ENCODE measurements at places on chromosomes 12 and 14.
A peak's percentile ranks its signal among the peaks of the same experiment; 100 is the strongest.

- no peak for DNase-seq
Observed at GRCh38 chr12:16349131-16349460, 1.7 kb downstream of the MGST1 start.

GRCh38 chr12:128664501-128664900, 159.3 kb downstream of the SLC15A4 start:
- no peak for DNase-seq

DNA sequence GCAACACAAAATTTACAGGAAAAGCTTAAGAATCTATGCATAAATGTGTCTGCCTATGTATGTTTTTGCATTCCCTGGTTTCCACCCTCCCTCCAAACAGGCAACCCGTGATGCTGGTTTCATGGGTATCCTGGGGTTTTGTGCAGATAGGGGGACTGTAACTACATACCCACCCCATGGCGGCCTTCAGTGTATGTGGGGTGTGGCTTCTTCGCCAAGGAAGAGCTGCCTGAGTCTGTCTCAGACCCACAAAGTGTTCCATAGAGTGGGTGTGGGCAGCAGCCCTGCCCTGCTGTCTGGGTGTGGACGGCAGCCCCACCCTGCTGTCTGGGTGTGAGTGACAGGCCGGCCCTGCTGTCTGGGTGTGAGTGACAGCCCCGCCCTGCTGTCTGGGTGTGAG, 174.8 kb downstream of the ADGRD1 start:
- no peak for DNase-seq

GRCh38 chr12:53688134-53688533, 12.3 kb upstream of the ATP5MC2 start:
- no peak for DNase-seq

DNA sequence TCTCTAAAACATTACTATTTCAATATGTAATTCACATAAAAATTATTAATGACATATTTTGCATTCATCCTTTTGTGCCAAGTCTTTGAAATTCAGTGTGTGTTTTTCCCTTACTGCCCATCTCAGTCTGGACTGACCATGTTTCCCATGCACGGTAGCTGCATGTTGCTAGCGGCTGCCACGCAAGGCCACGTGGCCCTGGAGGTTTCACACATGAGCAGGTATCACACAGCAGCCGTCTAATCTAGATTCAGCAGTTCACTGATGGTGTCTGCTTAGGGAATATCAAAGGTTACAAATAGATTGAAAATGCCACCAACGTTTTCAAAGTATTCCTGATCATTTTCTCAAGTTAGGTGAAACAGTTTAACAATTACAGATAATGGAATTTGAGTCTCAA, 234.8 kb upstream of the FKBP4 start:
- no peak for DNase-seq

DNA sequence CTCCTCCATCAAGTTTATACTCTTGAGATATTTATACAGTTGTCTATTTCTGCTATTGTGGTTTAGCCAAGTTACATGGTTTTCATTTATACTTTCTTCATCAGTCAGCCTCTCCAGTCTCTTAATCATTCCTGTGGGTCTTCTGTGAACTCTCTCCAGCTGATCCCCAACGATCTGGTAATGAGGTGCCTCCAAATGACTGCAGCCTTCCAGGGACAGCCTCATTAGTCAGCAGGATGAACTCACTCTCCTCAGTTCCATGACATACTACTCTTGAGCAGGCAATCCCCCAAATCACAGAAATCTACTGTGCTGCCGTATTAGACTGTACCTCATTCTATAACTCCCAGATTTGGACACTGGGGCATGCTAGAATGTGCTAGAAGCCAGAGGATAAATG, 15.3 kb downstream of the AREL1 start:
- DNase-seq: no peak

DNA sequence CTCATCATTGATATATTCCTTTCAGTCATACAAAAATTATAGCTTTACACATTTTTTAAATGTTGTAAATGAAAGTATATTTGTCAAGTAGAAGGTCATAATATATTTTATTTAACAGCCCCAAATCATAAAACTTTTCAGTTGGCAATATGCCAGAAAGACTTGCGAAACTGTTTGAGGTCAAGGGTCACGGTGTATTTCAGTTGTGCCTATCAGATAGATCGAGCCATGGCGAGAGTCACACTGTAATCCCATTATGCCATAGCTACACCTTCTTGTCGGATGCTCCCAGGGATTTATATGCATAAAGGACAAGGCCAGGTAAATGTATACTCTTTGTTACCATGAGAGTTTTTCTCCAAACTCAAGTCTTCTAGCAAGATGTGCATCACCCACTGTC, 26.7 kb upstream of the G2E3 start:
- no peak for DNase-seq

DNA sequence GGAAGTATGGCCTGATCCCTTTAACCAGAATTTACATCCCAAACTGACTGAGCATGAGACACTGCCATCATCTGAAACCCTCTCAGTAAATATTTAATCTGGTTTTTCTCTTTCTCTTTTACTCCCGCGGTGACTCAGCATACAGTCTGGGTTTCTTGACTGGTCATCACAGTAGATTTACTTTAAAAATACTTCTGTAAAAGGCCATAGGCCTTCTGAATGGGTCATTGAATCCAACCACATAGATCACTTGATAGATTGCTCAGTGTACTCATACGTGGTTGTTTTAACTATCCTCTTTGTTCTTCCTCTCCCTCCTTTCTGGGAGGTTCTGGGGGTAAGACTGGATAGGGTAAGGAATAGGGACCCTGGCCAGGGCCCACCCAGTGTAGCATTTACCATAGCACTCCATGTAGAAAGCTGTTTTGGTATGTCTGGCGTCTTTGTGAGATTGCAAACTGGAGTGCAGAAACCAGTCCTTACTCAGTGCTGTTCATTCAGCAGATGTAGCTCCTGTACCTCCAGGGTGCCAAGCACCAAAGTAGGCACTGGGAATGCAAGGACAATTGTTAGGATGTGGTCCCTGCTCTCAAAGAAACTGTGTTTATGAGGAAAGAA, 165.7 kb downstream of the SRGAP1 start:
- no peak for DNase-seq

DNA sequence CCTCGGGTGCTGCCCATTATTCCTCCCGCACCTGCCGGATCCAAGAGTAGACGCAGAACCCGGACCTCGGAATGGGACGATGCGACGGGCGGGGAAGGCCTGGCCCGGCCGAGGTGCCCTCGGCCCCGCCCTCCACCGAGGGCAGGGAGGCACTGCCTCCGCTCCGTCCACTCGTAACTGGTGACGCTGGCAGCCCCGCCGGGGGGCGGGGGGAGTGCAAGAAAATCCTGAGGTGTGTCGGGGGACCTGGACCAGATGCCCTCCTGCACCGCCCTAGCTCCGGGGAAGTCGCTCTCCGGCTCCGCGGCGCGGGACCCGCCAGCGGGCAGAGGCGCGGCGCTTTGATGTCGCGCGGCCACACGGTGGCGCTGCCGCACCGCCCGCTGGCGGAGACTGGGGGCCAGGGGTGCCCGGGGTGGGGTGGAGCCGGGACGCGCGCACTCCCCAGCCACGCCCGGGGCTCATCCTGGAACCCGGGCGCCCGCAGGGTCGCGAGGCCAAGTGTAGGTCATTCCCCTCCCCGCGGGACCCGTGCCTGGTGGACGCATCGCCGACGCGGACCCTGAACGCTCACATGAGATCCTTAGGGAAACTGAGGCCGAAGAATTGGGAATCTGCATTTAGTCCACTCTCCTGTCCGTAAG, 202.8 kb downstream of the TTC8 start:
- DNase-seq: peak; percentile 41

GRCh38 chr14:76782885-76783566, 21.8 kb downstream of the VASH1 start:
- DNase-seq: no peak

DNA sequence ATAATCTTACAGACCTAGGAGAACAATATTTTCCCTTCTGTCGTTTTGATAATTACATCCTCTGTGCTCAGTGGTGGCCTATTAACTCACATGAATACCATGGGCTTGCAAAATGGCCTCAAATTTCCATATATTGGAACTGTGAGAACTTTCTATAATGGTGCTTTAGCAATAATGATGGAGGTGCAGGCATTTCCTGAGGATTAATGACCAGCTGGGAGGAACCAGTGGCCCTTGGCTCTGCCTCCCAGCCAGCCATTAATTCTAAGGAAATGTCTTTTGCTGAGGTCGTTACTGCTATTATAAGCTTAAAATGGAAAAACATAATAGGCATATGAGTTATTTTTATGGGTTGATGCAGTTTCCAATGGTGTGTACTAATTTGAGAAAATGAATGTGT, 33.6 kb downstream of the HMGA2 start:
- DNase-seq: no peak

- no peak for DNase-seq
Observed at GRCh38 chr12:124229520-124229919, 65.4 kb upstream of the RFLNA start.

- no peak for DNase-seq
Observed at GRCh38 chr14:69183735-69184134, 7.6 kb upstream of the EXD2 start.

- DNase-seq: no peak
Observed at GRCh38 chr14:68377459-68377858, 415.4 kb downstream of the ZFP36L1 start.

DNA sequence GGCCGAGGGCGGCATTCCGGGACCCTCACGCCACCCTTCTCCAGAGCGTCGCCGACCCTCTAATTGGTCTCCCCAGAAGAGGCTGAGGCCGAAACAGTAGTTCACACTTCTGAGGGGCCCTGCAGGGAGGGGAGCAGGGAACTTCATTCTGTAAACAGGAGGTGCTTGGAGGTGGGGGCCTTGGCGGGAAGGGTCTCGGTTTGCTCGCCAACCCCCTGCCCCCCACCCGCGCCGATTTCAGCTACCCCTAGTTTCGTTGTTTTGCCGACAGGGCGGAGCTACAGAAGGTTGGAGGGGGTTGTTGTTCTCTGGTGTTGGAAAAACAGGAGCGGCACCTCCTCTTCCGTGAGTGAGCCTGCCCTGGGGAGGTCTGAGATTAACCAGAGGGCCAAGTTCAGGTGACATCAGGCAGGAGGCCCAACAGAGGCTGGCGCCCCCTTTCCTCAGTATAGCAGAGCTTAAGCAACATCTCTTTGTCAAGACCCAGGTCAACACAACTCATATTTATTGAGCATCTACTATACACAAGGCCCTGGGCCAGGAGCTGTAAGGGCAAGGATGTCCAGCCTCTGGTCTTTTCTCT, 682 bp downstream of the ERBB3 start:
- DNase-seq: no peak

- no peak for DNase-seq
Observed at GRCh38 chr12:92675092-92675865, 27.5 kb upstream of the PLEKHG7 start.

DNA sequence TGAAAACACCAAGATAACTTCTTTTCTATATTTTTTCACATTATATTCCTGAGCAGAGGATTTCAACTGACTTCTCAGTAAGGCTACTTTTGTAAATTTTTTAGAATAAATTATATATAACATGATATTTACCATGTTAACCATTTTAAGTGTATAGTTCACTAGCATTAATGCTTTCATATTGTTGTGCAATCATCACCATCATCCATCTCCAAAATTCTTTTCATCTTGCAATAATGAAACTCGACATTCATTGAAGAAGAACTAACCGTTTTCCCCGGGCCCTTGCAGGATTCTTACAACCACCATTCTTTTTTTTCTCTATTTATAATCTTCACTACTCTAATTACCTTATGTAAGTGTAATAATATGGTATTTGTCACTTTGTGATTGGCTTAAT, 1036.1 kb downstream of the LRFN5 start:
- DNase-seq: no peak

- no peak for DNase-seq
Observed at GRCh38 chr12:1912580-1913376, 5.7 kb downstream of the CACNA2D4 start.

DNA sequence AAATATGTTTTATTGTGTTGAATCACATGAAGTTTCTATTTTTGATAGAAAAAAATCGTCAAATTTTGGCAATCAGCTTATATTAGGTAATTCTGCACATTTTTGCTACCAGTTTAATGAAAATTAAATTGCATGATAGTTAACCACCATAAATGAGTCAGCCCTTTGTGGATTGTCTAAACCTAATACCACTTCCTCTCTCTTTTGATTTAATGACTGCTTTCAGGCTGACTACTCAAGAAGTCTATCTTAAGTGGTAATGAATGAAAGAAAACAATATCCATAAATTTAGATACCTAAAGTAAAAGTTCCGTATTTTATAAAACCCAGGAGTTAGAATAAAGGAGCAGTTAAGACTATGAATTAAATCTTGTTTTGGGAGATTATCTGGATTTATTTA, 450.5 kb downstream of the TMEM117 start:
- DNase-seq: no peak
